GM10248 (cell line): ENCODE measurements at places on chromosomes 1 and 21.

DNA sequence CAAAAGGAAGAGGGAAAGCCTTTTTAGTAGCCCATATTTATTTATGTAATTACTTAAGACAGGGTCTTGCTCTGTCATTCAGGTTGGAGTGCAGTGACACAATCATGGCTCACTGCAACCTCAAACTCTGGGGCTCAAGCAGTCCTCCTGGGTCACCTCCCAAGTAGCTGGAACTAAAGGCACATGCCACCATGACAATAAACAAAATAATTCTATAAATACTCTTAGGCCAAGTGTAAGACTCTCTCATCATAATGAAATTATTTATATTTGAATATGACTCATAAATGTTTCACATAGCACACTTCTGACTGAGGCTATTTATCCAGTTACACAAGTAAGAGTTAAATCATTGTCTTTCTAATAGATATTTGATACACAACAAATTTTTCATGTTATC, 314.7 kb downstream of the AMY1C start:
- DNase-seq: no peak

- DNase-seq: peak; percentile 64
Observed at GRCh38 chr1:15994590-15995351, 9.3 kb upstream of the SRARP start.

GRCh38 chr1:203173566-203173965, 2.1 kb downstream of the MYBPH start:
- DNase-seq: peak; percentile 80

- DNase-seq: peak; percentile 44
Observed at GRCh38 chr1:89842567-89843272, 21.9 kb downstream of the LRRC8D start.

- DNase-seq: no peak
Observed at GRCh38 chr1:43067977-43068751, 103.9 kb downstream of the EBNA1BP2 start.

- no peak for DNase-seq
Observed at GRCh38 chr1:97926017-97926708, 5.3 kb upstream of the DPYD start.

DNA sequence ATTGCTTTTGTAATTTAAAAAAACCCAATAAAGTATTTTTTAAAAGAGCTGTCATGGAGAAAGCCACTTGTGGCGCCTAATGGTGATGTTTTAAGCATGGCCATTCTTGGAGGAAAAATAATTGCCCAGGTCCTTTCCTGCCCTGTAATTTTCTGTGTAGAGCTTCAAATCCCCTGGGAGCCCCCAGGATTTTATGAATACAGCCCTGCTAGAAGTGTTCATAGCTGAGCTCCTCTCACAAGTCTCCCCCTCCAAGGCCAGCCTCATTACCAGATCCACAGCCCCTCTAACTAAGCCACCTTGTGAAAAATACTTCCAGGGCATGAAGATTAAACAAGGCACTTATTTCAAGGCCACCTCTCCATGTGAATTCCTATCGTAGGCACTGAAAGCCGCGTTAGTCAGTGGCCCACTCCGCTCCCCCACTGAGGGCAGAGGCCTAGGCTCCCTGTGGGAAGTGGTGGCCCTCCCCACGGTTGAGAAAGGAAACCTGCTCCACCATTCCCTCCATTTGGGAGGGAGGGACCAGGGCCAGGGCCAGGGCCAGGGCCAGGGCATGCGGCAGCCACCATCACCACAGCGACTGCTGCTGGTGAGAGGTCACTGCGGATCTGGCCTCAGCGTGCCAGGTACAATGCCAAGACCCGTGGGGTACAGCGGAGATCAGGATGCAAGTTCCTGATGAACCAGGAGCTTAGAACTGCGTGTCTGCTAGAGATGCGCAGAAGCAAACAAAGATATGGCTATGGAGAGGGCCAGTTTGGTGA, 83.1 kb downstream of the KCNN3 start:
- no peak for DNase-seq

GRCh38 chr1:15722836-15723532, 13.1 kb upstream of the SLC25A34 start:
- no peak for DNase-seq
